ENCODE measurements at places on chromosomes 5 and 9.
A peak's percentile ranks its signal among the peaks of the same experiment; 100 is the strongest.

DNA sequence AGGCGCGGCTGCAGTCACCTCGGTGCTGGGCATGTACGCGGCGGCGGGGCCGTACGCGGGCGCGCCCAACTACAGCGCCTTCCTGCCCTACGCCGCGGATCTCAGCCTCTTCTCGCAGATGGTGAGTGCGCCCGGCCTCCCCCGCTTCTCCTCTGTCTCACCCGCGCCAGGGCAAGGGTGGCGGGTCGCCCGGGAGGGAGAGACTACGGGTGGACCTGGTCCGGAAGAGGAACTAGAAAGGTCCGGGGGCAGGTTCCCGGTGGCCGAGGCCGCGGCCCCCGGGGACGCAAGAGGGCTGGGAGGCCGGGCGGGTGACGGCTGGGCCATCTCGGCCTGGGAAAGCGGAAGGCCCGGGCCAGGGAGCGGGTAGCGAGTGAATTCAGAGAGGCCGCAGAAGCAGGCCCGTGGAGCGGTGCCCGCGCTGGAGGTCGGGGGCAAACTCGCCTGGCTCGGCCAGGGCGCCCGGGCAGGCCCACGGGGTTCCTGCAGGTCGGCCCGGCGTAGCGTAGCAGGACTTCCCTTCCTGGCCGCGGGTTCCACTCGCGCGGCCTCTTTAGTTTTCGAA, 711 bp downstream of the IRX1 start:
- no peak for DNase-seq

GRCh38 chr5:128406803-128407202, 131.2 kb downstream of the FBN2 start:
- DNase-seq: no peak

DNA sequence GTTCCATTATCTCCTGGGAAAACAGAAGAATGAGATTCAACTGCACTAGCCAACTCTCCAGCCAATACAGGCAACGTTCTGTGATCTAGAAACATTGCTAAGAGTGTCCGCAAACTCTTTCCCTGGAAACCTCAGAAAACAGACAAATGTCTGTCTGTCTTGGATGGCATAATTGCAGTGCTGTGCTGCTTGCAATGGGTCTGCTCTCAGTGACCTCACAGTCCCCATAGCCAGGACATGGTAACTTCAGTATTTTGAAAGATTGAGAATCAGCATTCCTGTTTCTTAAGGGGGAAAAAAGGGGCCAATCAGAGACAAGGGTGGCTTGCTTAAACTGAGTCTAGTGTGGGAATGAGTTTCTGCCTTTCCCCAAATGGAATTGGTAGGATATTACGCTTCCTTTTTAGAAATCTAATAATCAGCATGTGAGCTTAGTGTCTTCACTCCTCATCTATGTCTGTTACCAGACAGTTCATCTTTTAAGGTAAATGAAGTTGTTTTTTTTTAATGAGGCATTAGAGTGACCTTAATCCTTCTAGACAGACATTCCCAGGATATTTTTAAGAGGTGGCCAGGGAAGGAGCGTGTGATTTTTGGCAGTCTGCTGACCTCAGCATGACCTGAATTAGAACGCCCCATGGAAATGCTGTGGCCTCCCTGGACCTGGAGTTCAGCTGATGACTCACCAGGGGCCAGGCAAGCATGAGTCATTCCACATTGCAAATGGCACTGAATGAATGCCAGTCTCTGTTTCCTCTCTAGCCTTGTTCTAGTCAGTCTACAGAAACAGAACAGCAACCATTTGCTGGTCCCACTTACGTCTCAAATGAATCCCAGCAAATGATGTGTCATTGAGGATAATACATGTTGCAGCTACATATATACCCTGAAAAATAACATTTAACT, 210.2 kb upstream of the ACTBL2 start:
- DNase-seq: no peak

GRCh38 chr5:61256474-61256873, 75.6 kb upstream of the ZSWIM6 start:
- DNase-seq: no peak

DNA sequence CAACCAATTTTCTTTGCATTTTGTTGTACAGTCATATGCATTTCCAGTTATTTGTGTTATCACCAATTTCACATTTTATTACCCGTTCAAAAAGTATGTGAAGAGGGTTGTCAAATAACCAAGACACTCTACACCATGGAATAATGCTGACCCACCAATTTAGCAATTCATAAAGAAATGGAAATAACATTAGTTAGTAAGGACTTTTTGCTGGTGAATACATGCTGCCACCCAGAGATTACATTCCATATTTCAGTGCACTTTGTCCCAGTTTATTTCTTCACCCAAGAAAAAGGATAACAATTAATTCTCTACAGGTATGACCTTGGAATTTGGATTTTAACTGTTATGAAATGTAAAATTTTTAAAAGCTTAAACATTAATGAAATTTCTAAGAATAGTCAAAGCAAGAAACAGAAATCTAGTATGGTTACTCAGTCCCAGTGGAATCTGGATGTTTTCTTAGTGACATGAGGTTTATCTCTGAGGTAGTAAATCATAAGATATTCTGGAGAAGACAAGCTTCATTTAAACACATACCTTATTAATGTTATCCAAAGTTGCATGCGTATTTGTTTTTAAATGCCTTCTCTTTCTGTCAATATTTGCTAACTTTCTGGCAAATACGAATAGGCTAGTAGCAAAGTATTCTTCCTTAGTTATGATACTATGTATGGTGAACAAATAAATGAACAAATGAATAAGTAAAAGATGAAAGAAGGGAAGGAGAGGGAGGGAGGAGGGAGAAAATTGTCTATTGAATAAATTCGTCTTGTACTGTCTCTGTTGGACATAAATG, 100.6 kb downstream of the CETN3 start:
- DNase-seq: no peak

DNA sequence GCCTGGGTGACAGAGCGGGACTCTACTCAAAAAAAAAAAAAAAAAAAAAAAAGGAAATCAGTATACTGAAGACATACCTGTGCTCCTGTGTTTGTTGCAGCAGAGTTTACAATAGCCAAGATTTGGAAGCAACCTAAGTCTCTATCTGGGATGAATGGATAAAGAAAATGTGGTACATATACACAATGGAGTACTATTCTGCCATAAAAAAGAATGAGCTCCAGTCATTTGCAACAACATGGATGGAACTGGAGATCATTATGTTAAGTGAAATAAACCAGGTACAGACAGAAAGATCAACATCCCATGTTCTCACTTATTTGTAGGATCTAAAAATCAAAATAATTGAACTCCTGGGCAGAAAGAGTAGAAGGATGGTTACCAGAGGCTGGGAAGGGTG, 22.9 kb downstream of the ADAM19 start:
- DNase-seq: no peak

DNA sequence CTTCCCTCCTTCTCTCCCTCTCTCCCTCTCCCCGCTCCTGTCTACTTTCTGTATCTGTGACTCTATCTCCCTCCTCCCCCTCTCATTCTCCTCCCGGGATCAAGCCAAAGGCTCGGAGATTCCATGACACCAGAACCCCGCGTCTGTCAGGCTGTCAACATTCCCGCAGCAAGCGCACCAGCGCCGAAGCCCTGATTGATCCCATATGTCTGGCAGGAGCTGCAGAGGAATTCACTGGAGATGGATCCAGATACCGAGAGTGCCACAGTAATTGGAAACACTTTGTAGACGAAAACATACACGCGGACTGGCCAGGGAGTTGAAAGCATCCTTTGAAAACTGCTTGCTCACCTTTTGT, 300 bp upstream of the SVEP1 start:
- no peak for DNase-seq

DNA sequence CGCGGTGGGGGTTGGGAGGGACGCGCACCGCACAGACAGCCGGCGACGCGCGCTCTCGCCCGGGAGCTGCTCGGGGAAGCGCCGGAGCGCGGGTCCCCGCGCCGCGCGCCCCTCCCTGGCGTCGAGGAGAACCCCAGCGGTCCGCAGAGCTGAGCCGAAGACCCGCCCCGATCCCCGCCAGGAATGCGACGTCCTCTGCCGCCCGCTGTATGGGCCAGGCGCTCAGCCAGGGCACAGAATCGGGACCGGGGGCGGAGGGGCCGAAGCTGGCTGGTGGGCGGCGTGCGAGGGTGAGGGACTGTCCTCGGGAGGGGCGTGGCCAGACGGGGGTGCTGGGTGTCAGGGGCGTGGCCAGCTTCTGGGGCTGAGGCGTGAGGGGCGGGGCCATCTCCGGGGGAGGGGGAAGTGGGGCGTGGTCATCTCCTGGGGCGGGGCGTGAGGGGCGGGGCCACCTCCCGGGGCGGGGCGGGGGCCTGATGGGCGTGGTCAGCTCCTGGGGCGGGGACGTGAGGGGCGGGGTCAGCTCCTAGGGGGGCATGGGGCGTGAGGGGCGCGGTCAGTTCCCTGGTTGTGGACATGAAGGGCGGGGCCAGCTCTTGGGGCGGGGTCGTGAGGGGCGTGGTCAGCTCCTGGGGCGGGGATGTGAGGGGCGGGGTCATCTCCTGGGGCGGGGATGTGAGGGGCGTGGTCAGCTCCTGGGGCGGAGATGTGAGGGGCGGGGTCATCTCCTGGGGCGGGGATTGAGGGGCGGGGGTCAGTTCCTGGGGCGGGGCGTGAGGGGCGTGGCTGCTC, 965 bp downstream of the PTGDS start:
- DNase-seq: no peak

DNA sequence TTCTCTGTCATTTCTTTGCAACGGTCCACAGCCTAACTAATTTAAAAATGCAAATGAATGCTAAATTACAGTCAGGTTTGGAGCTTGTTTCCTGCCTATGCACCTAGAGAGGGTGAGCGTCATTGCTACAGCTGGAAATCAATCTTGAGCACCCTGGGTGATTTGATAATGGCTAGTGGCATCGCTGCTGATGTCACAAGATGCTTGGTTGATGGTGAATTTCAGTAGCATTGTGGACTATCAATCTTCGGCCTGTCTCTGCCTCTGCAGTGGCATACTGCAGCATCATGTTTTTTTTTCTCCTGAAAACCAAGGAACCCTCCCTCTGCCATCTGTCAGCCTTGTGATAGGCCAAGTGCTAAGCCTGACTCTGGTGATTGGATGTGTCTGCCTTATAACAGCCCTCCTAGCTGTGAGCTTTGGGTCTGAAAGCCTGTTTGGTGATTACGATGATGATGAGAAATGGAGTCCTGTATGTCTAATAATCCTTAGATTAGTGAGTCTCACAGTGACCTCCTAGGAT, 75.3 kb downstream of the NMUR2 start:
- DNase-seq: no peak

GRCh38 chr9:6557883-6558616, 87.5 kb downstream of the GLDC start:
- DNase-seq: peak; percentile 69

DNA sequence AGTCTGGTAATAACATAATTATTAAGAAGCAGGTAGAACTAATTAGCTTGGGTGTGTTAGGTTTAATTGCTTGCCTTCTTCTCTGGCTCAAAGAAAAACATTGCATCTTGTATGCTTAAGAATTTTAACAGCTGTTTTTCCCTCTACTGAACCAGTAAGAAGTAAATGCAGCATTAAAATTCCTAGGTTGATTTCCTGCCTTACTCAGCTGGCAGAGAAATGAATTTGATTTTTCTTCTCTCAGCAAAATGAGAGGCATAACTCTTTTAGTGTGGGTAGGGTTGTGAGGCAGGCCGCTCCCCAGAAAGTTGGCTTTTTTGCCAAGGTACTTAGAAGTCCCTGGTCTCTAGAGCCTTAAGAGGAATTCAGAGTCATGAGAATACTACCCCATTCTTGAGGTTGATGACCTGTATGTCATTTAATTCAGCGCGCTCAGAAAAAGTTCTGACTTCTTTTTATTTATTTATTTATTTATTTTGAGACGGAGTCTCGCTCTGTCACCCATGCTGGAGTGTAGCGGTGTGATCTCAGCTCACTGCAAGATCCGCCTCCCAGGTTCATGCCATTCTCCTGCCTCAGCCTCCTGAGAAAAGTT, 302.6 kb downstream of the ARHGEF28 start:
- no peak for DNase-seq

DNA sequence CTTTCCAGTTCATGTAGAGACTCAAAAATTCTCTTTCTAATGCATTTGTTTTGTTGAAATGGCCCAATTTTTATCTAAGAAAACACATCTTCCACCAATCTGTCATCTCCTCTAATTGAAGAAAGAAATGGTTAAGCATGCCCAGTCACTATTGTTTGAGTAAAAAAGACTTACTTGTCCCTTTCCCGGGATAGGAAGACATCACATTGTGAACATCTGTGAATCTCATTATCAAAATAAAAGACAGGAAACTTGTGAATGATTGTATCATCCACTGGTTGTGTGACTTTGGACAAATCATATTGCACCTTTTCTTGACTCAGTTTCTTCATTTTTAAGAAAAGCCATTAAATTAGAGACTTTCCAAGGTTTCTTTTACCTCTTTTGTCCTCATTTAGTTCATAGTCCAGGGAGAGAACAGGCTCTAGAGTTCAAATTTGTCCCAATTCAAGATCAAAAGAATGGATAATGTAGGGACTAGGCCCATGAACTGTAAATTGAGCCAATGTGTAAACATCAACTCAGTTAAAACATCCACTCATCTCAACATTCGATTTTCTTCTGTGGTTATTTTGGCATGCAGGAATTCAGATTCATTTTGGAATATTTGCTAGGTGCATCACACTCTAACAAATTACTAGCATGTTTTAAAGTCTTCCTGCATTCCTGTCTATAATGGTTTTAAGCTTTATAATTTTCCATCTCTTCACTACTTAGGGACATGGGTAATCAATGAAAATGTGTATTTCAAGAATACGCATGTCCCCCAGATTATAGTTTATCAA, 838.0 kb upstream of the WWC1 start:
- DNase-seq: no peak

DNA sequence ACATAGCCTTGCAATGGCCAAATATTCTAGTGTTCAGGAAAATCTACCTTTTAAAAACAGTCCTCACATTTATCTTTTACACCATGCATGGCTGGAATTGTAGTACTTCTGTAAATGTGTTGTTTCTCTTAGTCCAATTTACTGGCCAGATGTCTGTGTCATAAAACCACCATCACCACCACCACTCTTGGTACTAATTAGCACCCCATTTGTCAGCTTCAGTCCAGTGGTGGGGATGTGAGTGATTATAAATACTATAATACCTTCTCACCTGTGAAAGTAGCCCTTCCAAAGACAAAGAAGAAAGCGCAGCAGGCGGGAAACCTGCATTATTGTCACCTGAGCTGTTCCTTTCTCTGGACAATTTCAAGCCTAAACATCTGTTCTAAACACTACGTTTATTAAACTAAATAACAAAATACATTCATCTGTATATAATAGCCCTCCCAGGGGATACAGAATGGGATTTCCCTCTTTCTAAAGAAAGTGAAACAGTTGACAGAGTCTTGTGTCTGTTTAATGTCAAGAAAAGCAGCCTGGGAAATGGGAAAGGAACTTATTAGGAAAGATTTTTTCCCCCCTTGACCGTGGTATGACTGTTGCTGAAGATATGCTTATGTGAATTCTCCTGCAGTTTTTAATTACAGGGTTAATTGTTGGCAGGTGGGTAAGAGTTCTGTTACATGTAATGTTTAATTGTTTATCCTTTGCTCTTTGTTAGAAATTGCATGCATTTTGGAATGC, 144.5 kb upstream of the NUDT12 start:
- DNase-seq: no peak

DNA sequence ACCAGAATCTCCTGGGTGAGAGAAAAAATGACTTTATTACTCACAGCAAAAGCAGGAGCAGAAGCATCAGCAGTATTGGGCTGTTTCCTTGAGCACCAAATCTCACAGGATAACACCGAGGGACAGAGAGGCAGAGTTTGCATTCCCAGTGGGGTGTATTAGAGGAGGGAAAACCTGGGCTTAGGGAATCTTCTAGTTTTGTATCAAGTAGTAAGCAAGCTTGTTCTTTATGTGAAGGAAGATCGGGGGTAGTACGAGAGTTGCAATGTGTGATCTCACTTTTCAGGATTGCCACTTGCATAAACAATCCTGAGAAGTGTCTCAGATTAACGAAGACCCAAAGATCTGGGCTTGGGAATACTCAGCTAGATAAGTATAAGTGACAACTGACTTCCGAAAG, 1163.0 kb downstream of the TAF11L14 start:
- DNase-seq: no peak

All from NCI-H1092 (cell line).